ENCODE measurements at places on chromosomes 1 and 21.

GRCh38 chr1:231465051-231465450 lies 43.0 kb upstream of the EGLN1 start:
- no peak for DNase-seq

- no peak for DNase-seq
These were observed 56.0 kb upstream of the CNIH3 start for GRCh38 chr1:224559981-224560728.

DNA sequence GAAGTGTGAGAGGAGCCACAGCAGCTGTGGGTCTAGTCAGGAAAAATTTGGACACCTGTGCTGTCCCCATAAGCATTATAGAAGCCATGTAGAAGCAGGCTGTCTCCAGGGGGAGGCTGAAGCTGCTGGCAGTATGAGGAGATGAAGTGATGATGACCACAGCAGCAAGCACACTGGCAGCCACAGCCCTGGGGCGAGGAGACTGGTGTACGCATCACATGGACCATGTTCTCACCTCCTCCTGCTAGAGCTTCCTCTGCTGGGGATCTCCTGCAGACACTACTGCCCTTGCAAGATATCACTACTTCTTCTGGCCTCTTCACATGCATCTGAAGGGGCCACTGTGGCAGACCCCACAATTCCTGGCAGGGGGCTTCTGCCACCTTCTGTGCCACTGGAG lies 33.8 kb upstream of the CREG1 start:
- DNase-seq: no peak

- DNase-seq: no peak
These were observed 605.8 kb upstream of the ADAMTS5 start for GRCh38 chr21:27572696-27573095.

GRCh38 chr1:242448910-242449645 lies 75.4 kb downstream of the PLD5 start:
- DNase-seq: no peak

- DNase-seq: no peak
These were observed 3.5 kb upstream of the TTC22 start for GRCh38 chr1:54804471-54805132.

DNA sequence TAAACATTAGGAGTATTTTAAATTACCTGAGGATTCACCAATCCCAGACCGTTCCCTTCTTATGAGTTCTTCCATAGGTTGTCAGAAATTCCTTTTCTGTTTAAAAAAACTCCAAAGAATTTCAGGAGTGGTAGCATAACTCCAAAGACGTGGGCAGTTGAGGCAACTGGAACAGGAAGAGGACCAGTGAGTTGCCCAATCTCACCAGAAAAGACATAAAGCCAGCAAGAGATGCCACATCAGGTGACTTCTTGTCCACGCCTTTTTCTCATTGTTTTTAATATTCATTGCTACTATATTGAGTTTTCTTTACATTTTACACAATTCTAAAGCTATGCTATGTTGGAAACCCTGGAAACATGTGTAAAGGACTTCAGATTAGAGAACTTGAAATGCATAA lies 88.1 kb upstream of the JAK1 start:
- no peak for DNase-seq

DNA sequence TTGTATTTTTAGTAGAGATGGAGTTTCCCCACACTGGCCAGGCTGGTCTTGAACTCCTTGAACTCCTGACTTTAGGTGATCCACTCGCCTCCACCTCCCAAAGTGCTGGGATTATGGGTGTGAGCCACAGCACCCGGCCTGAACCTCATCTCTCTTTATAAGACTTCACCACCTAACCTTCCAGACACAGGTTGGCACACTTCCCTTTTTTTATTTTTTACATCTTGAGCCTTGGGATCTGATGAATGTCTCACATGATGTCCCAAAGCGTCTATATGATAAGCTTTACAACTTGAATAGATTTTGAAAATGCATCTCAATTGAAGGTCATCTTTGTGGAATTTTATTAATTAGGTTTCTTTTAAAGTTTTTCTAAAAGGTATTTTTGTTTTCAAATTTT lies 172.4 kb upstream of the IVNS1ABP start:
- DNase-seq: no peak

- DNase-seq: no peak
These were observed 68.2 kb upstream of the OLIG2 start for GRCh38 chr21:32957545-32957944.

- DNase-seq: no peak
These were observed 59.5 kb upstream of the BMP8A start for GRCh38 chr1:39431927-39432326.

GRCh38 chr21:27704567-27705166 lies 737.8 kb upstream of the ADAMTS5 start:
- DNase-seq: no peak

GRCh38 chr1:39659538-39659937 lies 12.4 kb downstream of the NT5C1A start:
- DNase-seq: no peak

DNA sequence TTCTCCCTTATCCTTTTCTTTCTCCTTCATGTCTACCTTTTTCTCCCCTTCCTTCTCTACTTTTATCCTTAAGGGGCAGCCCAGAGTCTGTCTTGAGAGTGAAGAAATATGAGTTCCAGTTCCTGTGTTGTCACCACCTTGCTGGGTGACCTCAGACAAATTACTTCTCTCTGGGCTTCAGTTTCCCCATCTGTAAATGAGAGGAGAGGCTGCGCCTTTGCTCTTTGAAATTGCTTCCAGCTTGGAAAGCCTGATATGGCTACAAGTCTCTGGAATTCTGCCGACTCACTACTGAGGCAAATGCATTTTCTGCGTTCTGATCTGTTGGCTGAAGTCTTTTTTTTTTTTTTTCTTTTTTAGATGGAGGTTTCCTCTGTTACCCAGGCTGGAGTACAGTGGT lies 119.2 kb downstream of the SYF2 start:
- no peak for DNase-seq

- DNase-seq: no peak
These were observed 188.1 kb upstream of the SAMSN1 start for GRCh38 chr21:14734191-14734590.

GRCh38 chr1:31745096-31745945 lies 18.8 kb downstream of the ADGRB2 start:
- DNase-seq: peak; percentile 33

- no peak for DNase-seq
These were observed 535.4 kb downstream of the SMYD3 start for GRCh38 chr1:245971711-245972085.

GRCh38 chr1:234611847-234612351 lies 1.9 kb upstream of the IRF2BP2 start:
- no peak for DNase-seq

DNA sequence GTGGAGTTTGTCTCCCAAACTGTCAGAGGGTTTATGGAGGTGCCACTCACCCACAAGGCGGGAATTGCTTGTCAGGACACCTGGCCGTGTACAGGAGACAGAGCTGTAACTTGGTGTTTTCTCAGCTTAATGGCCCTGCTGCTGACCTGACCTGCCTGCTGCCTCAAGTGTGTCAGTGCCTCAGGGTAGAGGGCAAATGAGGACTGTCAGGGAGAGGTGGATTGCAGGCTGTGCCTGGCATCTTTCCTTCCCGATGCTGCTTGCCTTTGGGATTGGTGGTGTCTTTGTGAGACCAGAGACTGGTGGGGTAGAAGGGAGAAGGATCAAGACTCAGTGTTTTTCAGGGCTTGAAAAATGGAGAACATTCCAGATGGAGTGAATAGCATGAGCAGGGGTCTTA lies 31.4 kb downstream of the TMEM53 start:
- DNase-seq: no peak

- no peak for DNase-seq
These were observed 154.7 kb upstream of the KCNK2 start for GRCh38 chr1:214927796-214928195.

DNA sequence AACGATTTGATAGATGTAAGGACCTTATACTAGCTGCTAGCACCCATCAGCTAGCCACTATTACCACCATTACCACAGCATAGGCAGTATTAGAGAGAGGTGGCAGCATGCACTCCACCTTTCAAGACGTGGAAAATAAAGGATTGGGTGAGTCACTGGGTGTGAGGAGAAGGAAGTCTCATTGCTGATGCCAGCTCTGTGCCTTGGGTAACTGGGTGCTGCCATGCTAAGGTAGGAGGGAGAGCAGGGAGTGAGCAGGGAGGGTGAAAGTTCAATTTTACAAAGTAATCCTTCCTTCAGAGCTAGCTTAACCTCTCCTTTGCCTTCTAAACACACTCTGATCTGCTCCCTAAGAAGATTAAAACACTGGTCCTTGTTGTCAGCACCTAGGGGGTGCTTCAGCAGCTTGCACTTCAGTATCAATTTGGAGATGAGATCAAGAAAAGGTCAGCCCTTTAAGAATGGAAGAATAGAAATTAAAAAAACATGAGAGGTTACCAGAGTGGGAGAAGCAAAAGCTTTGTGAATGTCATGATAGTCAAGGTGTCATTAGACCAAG lies 1.8 kb upstream of the LIN9 start:
- DNase-seq: no peak

DNA sequence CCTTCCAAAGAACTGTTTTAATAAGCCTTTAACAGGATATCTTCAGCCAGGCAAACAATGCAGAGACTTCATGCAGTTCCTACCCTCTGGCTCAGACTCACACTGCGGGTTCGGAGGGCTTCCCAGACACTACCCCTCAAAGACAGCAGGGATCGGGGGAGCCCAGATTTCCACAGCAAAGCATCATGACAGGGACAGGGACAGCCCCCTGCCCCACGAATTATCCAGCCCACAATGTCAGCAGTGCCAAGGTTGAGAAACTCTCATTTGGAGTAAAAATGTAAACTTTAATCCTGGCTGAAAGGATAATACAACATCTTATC lies 20.1 kb downstream of the NPHP4 start:
- no peak for DNase-seq

DNA sequence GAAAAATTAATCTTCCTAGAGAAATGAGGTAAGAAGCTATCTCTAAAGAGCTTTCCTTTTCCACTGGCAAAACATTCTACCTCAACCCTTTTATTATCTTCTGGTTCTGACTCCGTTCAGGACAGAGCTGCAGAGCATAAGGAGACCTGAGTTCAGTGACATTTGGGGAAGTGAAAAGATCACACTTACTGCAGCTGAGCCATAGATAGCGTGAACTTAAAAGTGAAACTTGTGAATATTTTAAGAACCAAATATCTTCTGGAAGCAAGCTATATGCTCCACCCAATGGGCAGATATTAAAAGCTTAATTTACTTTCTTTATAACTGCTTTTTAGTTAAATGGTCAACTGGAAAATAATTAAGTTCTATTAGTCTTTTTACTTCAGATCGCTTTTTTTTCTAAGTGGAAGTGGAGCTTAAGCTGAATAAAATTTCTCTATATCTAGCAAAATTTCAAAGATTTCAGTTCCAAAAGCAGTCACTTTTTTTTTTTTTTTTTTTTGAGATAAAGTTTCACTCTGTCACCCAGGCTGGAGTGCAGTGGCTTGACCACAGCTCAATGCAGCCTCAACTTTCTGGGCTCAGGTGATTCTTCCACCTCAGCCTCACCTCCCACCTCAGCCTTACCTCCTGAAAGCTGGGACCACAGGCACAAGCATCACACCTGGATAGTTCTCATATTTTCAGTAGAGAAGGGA lies 11.9 kb downstream of the PTPN22 start:
- no peak for DNase-seq

DNA sequence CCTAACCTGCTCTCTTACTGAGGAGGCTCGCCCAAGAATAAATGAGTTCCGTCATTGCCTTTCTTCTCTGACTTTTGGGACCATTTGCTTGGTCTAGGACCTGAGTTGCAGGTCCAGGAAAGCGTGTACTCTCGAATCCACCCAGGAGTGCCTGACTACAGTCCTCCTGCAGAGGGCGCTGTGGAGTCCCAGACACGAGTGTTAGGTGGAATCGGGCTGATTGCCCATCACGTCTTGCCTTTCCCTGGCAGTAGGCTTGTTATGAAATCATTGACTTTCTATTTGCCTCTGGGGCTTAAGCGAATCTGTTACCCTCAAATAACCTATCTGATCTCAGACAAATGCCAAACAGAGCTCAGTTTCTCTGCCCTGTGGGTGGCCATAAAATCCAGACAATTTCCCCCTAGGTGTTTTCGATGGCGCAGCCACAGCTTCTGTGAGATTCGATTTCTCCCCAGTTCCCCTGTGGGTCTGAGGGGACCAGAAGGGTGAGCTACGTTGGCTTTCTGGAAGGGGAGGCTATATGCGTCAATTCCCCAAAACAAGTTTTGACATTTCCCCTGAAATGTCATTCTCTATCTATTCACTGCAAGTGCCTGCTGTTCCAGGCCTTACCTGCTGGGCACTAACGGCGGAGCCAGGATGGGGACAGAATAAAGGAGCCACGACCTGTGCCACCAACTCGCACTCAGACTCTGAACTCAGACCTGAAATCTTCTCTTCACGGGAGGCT lies at the start of gene IL20:
Gene IL20, plus strand, starts transcription at position 685 of the 733 bp plus-strand sequence. CDS start 230 bp downstream, outside the sequence.
- DNase-seq: no peak

DNA sequence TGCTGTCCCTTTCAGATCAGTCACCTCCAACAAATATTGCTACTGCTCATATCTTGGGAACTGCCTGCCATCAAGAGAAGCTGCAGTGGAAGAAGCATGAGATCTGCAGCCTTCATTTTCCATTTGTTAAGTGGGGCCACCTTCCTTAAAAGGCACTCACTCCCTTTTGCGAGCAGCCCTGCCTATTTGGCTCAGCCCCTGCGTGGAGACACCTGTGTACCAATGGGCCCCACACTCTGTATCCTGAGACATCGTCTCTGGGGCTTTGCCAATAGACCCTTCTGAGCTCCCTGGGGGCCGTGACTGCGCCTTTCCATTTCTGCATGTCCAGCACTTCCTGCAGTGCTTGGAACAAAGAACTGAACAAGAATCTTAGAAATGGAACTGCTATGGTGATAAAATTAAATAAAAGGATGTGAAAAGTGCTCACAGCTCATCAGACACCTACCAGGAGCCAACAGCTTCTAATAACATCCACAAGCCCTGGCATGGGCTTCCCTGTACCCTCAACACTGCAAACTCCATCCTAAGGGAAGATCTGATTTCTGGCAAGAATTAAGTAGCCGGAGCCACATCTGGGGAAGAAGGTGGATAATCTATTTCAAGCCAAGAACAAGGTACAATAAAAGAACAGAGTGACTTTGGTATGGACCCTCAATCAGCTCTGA lies 36.7 kb downstream of the PARP1 start:
- no peak for DNase-seq

GRCh38 chr1:64231153-64231552 lies 27.7 kb downstream of the UBE2U start:
- peak; percentile 44 for DNase-seq

DNA sequence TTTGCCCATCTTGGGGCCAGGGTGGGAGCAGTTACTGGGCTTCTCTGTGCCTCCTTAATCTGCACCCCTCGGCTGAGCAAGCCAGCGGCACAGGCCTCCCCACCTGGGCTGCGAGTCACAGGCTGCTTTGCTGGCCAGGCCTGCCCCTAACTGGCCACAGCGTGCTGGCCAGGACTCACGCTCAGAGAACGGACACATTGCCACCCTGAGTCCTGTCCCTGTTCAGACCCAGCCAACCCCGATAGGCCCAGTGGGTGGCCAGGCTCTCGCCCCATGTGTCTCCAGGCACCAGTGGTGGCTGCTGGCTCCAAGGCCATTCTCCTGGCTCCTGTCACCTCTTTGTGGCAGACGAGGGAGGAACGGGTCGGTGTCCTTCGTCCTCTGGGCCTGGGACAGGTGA lies 61.3 kb downstream of the MORN1 start:
- DNase-seq: no peak
